Stimulated activated CD4-positive, alpha-beta T cell treated with anti-CD3 and anti-CD28 coated beads, Interleukin-15, amount 100 ng/mL, for 48 hours (primary cell): ENCODE measurements at places on chromosomes 5 and 9.
A peak's percentile ranks its signal among the peaks of the same experiment; 100 is the strongest.

GRCh38 chr5:137372016-137372772 is 126.9 kb downstream of the SPOCK1 start:
- no peak for DNase-seq

- no peak for DNase-seq
Measured at GRCh38 chr5:102664616-102665335, 90.3 kb upstream of the PAM start.

DNA sequence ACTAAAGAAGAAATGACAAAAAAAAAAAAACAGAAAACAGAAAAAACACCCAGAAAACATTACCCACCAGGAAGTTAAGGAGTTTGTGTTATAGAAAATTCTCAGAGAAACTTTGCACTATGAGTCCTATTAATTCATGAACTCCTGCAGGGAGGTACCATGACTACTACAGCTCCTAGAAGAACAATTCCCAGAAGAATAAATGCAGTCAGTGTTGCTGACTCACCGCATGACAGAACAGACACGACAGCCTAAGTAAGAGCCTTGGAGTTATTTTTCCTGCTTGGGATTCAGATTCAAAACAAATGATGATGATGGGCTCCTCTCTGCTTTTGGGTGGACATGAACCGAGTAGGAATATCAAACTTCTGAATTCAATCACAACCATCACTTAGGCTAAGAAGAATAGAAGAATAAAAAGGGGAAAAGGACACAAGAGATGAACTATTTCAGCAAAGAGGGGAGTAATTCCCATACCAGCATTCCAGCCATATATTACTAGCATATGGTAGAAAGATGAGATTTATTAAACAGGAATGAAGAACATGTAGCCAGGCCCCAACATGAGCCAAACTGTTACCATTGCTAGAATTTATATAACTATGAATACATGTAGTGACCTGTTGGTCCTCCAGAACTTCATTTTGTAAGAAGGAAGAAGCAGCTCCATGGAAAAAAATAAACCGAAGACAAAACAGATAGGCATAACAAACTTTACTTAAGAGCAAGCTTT is 209.6 kb upstream of the PDE4D start:
- no peak for DNase-seq

GRCh38 chr5:28961816-28962215 is 1923.4 kb upstream of the CDH9 start:
- no peak for DNase-seq

DNA sequence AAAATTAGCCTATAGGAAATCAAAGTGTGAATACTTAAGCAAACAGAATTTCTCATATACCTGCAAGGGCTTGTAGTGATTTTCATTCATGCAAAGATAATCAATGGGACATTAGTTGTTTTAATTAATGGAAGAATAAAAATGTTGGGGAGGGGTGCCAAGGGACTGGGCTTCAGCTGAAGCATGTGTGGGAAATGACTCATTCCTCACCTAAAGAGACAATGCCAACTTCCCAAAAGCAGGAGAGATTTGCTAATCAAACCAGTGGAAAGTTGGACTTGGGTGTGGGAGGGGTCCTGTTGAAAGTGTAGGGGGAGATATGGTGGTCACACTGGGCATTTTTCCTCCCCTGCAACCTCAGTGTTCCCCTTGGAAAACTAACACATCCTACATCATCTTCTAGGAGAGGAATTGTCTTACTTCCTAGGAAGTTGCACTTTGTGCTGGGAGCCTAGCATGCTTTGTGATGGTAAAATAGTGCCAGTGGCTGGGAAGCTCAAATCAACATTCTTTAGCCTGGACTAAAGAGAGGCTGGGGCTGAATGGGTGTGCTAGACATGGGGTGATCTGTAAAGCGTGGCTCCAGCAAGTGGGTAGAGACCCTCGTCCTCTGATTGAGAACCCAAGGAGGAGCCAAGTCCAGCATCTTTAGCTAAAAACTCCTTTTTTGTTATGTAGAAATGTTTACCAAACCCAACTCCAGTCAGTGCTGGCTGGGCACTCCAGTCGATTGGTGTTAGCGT is 6.4 kb upstream of the LHX2 start:
- DNase-seq, result no peak

- no peak for DNase-seq
Measured at GRCh38 chr5:147152086-147152485, 82.7 kb upstream of the STK32A start.

- no peak for DNase-seq
Measured at GRCh38 chr5:80387063-80387768, 20.6 kb upstream of the ZFYVE16 start.

DNA sequence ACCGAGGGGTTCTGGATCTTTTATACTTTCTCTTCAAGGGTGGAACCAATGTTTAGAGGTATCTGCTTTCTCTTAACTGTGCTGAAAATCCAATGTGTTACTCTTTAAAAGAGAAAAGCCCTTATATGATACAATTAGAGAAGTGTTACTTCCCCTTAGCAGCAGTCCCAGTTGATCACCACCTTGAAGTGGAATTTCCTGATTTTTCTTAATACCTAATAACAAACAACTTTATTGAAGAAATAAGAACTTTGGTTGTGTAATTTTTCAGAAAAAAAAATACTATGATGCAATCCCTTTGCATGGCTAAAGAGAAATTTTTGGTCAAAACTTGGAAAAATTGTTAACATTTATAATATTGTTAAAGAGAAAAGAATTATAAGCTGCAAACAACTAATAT is 24.7 kb downstream of the SLC1A3 start:
- no peak for DNase-seq

DNA sequence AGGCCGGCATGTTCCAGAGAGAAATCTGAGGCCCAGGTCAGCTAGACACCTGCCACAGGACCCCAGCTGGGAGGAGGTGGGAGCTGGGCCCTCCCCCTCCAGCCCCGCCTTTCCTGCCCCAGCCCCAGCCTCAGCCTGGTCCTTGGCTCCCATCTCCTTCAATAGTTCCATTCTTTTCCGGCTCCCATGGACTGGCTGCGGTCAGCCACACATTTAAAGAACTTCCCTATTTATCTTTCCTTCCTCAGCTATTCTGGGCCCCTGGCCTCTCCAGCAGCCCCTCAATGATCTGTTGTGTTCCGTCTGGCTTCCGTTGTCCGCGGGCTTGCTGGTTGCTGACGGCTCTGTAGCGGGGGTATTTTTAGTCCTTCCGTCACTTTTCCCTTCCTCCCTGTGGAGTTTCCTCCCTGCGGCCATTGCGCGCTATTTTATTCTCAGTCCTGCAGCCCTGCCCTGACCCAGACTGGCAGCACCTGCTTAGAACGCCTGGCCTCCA is 73.8 kb downstream of the AMBP start:
- DNase-seq, result no peak

DNA sequence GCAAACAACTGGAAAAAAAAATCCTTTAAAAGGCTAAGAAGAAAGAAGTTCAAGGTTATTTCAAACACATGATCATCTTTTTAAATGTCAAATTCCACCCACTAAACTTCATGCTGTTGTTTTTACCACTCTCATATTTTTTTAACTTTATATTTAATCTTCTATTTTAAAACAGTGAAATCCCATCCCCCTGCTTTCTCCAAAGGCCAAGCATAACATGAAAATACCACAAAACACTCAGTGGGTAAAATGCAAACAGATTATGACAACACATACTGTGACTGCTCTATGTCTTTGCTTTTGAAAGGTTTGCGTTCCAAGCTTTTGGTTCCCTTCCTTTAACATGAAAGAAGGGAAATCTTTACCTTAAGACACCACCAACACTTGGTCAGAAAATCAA is 127.6 kb downstream of the SNCAIP start:
- DNase-seq, result no peak

GRCh38 chr5:74017786-74018211 is 391.8 kb downstream of the ARHGEF28 start:
- DNase-seq, result no peak

GRCh38 chr9:133421615-133422542 is at the start of gene ADAMTS13:
Gene ADAMTS13 (plus strand): TSS chr9:133422367. CDS start chr9:133422444, 77 bp downstream.
- DNase-seq, result peak; percentile 26

DNA sequence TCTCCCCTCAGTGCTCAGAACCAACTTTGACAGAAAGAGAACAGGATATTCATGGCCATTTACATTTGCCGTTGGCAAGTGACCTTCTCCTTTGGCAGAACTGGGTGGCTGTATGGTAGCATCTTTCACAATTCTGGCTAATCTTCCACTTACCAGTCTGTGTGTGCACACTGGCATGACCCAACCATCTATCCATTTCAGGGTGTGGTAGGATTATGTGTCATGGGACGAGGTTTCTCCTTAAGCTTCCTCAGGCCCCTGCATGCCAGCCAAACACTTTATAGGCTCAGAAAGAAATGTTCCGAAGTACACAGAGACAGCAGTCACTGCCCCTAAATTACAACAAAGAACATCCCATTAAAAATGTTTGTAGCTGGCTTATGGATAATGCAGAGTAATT is 497.1 kb downstream of the NFIB start:
- no peak for DNase-seq

DNA sequence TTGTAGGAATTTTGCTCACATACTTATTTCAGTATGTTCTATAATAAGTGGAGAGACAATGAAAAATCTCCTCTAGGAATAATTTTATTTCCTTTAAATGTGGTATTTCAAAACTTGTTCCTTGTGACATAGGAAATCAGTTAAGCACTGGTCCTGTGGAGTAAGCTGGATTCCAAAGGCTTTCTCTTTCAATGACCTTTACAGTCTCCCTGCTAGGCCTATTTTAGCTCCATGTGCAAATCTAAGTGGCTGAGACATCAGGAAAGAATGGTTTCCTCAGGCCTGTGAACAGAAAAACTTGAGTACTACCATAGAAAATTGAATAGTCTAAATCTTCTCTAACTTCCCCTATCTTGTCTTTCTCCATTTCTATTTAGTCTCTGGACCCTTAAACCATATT is 514.2 kb upstream of the TLE4 start:
- no peak for DNase-seq

- DNase-seq, result no peak
Measured at GRCh38 chr9:115980976-115981375, 172.6 kb upstream of the PAPPA start.

DNA sequence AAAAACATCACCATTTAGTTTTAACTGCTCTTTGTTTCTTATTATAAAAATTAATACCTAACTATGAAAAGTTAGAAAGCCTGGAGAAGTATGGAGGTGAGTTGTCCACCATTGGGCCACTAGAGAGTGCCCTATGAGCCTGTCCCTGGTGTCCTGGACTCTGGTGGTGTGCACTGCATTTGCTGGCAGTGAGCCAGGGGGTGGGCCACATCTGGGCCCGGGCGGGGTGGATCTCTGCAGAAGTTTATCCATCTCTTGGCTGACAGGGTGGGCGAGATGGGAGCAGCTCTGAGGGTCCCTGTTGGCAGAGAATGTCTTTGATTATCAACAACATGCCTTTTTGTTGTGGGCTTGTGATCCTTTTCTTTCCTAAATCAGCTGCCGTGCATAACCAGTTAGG is 8.2 kb downstream of the TENT4A start:
- no peak for DNase-seq

DNA sequence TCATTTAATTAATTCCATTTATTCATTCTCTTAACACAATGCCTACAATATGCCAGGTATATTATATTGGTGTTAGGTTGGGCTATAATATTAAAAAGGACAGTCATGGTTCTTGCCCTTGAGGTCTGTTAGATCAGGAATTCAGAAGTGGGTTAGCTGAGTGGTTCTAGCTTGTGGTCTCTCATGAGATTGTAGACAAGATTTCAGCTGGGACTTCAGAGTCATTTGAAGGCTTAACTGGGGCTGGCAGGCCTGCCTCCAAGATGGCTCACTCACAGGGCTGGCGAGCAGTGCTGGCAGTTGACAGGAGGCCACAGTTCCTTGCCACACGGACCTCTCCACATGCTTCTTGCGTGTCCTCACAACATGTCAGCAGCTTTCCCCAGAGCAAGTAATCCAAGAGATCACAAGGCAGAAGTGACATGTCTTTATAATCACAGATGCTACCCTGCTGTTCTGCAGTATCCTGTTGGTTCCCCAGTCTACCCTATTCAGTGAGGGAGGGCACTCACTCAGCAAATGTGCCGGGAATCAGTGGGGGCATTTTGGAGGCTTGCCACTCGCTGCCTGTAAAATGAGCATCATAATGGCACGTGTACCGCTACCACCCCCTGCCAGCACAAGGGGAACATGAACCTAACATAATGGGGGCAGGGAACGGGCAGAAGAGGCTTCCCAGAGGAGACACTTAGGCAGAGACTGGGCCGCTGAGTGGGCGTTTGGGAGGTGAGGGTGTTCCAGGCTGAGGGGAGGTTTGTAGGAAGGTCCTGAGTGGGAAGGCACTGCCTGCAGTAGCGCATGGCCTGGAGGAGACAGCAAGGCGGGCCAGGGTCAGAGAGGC is 70.0 kb downstream of the EXOSC2 start:
- DNase-seq, result no peak

DNA sequence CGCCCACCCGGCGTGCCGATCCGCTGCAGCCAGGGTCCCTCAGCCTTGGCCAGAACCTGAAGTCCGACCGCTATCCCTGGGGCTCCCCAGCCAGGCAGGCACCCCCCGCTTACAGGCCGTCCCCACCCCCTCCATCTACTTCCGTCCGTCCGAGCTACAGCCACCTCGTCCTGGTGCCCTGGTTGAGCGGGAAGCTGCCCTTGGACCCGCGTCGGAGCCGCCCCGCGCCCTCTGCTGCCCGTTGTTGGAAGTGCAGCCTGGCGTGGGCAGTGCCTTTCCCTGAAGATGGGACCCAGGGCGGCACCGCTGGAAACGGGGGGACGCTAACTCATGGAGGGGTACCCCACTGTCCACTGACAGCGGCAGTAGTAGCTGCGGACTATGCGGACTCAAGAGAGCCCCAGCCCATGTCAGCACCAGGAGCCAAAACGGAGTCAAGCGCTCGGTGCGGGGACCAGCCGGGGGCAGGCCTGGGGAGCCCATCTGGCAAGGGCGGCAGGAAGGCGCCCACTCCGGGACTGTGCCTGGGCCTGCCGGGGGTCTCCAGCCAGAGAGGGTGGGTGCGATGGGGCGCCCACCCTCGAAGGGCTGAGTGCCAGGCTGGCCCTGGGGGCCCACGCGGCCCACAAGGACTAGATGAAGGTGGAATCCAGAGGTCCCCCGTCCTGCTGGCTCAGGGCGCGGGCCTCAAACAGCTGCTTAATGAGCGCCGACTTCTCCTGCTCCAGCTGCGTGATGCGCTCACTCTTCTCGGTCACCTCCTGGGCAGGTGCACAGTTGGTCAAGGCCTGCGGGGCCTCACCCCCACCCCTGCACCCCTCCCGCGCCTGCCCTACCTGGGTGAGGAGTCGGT is 6.1 kb downstream of the SAPCD2 start:
- DNase-seq, result no peak

GRCh38 chr9:69276775-69277174 is 48.2 kb upstream of the ENTREP1 start:
- DNase-seq, result no peak

- no peak for DNase-seq
Measured at GRCh38 chr9:6024035-6024554, 8.7 kb upstream of the RANBP6 start.
